IMR-90 (cell line): ENCODE measurements at places on chromosomes 13 and 19. TPM values are rescaled to one million over a fixed set of nuclear protein-coding genes. Genes with fewer than 3 reads are reported as not detected.

GRCh38 chr19:2702170-2703076 is at the start of gene GNG7:
Gene GNG7 (minus strand): TSS chr19:2702694. CDS start chr19:2520688, 182,006 bp downstream.
- peak; percentile 61 for DNase-seq

NLRP13 gene
- not detected in 2 replicates for total RNA-seq

LCP1 gene
- total RNA-seq = not detected in 2 replicates

DNA sequence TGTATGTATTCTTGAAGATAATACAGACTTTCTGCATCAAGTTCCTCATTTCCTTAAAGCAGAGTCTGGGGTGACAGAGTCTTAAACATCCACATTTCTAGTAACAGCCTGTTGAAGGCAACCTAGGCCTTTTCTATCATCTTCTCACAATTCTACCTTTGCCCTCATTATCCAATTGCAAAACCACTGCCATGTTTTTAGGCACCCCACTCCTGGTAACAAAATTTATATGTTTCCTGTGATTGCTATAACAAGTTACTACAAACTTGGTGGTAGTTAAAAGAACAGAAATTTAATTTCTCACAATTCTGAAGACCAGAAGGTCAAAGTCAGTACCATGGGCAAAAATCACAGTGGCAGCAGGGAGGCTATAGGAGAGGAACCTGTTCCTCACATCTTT is 33.1 kb downstream of the TUBA3C start:
- no peak for DNase-seq

GRCh38 chr13:63438951-63439350 is 2023.3 kb upstream of the PCDH20 start:
- no peak for DNase-seq

GRCh38 chr13:36038785-36039555 is 92.2 kb downstream of the DCLK1 start:
- no peak for DNase-seq

- DNase-seq = no peak
Observed at GRCh38 chr19:10748927-10749434, 31.1 kb downstream of the DNM2 start.

RLN3 gene
- total RNA-seq = not detected in 2 replicates

DNA sequence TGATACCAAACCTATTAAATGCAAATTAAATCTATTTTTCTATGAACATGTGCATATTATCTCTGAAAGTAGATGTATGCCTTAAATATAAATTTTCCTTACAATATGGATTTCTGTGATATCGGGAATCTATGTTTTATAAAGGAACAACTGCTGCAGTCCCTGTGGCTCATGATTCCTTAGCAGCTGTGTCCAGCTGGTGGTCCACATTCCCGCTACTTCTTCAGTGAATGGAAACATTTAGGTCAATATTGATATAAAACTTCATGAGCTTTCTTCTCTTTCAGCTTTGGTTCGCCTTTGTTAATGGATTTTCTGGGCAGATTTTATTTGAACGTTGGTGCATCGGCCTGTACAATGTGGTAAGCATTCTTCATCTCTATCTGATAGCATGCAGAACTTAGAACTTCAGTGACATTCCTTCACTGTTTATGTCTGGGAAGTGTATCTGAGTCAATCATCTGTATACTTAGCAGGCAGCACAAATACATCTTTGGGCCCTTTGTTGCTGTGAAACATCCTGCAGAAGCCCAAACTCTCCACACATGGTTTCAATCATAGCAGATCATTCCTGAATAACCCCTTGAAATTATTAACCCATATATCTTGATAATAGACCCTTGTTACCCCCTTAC is 223.9 kb downstream of the SHISA2 start:
- DNase-seq = no peak
